Endodermal cell (in vitro differentiated cells): ENCODE measurements at places on chromosomes 3 and 15.

- no peaks in the 10 kb centered on the region for H3K27me3 ChIP-seq
- H3K36me3 ChIP-seq = no peaks in the 10 kb centered on the region
- no peak for DNase-seq
- no peak overlapping the region for H3K27ac ChIP-seq
- no peaks in the 10 kb centered on the region for H3K4me1 ChIP-seq
Observed at GRCh38 chr3:41579861-41580260, 380.6 kb downstream of the CTNNB1 start.

DNA sequence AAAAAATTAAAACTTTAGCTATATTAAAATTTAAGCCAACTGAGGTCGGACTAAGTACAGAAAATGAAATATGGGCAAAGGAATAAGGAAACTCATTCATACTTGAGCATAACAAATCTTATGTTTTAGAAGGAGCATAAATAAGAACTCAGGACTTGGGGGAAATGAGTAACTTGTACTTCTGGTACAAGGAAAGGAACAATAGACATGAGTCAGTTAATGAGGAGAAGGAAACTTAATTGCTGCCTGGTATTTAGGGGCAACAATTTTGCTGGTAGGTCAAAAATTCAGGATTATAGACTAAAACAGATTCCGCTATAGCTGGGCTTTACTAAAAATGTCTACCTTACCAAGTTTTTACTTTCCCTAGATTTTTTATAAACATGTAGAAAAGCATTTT lies 113.1 kb downstream of the MYO5A start:
- no peak overlapping the region for H3K27ac ChIP-seq
- H3K4me1 ChIP-seq = no peaks in the 10 kb centered on the region
- no peak for DNase-seq
- no peaks in the 10 kb centered on the region for H3K36me3 ChIP-seq
- H3K27me3 ChIP-seq = no peaks in the 10 kb centered on the region
- no peak overlapping the region for H3K4me3 ChIP-seq

DNA sequence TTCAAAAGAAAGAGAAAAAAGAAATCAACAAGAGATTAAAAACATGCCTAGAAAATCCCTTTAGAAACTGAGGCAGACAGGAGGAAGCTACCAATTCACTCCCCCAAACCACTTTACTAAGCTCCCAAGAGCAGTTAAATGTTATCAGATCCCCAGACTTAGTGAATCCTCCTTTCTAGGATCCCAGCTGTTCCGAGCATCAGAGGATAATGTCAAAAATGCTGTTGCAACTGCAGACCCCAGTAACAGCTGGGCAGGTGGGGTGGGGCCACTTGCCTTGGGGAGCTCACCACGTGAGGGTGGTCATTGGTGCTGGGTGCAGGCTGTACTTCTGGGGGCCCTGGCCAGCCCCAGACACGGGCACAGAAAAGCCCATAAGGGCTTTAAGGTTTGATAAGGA lies 9.1 kb downstream of the POMGNT2 start:
- no peaks in the 10 kb centered on the region for H3K36me3 ChIP-seq
- H3K4me1 ChIP-seq = peaks cover 6% of the 10 kb centered on the region
- H3K27me3 ChIP-seq = no peaks in the 10 kb centered on the region
- DNase-seq = no peak
- peak overlapping the region; percentile 36 for H3K4me3 ChIP-seq

DNA sequence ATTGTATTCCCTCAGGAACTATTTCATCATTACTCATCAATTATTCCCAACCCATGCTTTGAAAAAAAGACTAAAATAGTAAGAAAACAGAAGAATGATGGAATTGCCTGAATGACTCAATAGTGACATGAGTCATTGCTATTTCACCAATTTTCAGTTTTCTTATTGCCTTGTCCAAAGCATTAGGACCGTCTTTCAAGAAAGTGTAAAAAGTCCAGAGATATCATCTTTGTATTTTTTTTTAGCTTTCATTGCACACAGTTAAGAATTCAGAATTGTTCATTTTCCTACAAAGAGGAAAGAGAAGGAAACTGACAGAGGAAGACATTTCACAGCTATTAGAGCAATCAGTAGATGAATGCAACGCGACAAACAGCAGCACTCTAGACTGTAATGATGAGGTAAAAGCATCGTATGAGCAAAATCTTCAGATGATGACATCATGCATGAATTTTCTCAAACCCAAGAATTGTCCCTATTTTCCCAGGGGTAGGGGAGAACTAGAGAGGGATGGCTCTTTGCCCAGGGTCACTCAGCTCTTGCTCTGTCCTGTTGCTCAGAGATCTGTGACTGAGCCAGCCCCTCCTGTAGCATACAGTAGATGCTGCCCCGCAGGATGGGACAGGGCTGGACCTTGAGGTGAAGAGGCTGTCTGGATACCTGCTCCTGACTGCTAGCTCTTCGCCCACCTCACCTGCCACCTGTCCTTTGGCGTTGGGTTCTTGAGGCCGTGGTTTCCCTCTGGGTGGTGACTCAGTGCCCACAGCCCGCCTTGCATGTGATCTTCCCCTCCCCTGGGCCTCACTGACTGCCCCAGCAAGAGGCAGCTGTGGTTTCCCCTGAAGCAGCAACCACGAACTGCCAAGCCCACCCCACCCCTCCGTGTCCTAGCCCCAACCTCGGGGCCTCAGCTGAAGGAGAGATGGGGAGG lies 84.8 kb downstream of the PPCDC start:
- no peak overlapping the region for H3K4me3 ChIP-seq
- H3K36me3 ChIP-seq = no peaks in the 10 kb centered on the region
- no peaks in the 10 kb centered on the region for H3K27me3 ChIP-seq
- no peak overlapping the region for H3K27ac ChIP-seq
- peaks cover 2% of the 10 kb centered on the region for H3K4me1 ChIP-seq
